ENCODE measurements at places on chromosomes 4 and X.
A peak's percentile ranks its signal among the peaks of the same experiment; 100 is the strongest.

DNA sequence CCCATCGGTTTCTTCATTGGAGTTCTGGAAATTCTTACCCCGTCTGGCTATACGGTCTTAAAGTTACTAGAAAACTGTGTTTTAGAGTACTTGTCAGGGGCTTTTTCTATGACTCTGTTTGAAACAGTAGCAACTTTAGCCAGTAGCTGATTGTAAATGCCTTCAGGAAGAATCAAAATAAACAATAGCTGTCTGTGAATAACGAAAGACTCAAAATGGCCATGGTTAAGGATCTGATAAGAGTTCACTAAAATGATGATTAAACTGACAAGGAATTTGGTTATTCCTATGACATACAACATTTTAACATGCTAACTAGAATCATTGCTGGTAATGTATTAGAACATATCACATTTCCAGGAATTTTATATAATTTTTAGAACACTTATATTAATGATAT lies 191.0 kb downstream of the EVC2 start:
- DNase-seq, result no peak

DNA sequence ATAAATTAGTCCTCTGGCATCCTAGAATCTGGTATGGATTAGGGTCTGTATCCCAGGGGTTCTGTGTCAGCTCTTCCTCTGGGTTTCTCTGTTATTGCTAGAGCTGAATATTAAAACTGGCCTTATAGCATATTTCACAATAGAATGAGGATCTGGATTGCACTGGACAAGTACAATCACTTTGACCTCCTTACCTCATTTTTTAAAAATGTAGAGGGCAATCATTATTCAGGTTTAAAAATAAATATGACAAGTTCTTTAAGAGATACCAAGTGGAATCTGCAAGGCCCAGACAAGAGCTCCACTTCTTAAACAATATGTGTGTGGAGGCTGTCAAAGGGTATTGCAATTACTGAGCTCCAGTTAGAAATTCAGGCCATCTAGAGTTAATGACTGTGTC lies 1.4 kb downstream of the PALLD start:
- DNase-seq, result no peak

- DNase-seq, result peak; percentile 83
These were observed 58.5 kb downstream of the TSC22D3 start for GRCh38 chrX:107716816-107717700.

GRCh38 chr4:127888559-127888958 lies 7.9 kb downstream of the PLK4 start:
- no peak for DNase-seq

Measured in stimulated activated CD4-positive, alpha-beta T cell treated with anti-CD3 and anti-CD28 coated beads, Interleukin-1b, Interleukin-23, amount 100 ng/mL, for 48 hours (primary cell).